ENCODE measurements at places on chromosomes 1 and 21.

DNA sequence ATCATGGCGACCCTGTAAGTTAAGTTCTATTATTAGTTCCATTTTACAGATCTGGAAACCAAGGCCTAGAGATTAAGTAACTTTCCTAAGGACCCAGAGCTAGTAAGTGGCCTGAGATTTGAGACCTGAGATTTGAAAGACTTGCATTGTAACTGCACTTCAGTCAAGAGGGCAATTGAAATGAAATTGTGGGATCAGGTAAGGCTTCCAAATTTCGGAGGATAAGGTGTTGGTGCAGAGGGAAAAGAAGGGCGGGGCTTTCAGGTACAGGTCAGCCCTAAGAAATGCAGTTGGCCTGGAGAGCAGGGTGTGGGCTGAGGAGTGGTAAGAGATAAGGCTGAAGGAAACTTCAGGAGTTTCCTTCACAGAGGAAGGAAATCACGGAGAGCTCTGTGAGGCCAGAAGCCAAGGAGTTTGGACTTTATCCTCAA lies 51.1 kb downstream of the SLC16A1 start:
- DNase-seq: no peak

DNA sequence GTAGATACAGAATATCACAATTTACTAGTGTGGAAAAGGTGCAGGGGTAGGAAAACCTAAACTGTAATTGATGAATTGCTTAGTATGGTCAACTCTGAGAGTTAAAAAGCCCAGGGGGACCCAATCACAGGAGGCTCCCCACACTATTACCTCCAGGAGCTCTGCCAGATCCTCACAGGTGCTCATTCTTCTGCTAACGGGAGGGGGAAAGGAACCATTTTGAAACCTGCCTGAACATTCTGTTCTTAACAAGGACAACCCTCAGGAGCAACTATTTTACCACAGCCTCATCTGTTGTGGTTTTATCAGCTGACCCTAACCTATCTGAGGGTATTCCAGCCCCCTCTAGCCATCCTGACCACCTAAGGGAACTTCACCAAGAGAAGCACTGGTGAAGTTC lies 19.1 kb downstream of the PDIK1L start:
- DNase-seq: no peak

DNA sequence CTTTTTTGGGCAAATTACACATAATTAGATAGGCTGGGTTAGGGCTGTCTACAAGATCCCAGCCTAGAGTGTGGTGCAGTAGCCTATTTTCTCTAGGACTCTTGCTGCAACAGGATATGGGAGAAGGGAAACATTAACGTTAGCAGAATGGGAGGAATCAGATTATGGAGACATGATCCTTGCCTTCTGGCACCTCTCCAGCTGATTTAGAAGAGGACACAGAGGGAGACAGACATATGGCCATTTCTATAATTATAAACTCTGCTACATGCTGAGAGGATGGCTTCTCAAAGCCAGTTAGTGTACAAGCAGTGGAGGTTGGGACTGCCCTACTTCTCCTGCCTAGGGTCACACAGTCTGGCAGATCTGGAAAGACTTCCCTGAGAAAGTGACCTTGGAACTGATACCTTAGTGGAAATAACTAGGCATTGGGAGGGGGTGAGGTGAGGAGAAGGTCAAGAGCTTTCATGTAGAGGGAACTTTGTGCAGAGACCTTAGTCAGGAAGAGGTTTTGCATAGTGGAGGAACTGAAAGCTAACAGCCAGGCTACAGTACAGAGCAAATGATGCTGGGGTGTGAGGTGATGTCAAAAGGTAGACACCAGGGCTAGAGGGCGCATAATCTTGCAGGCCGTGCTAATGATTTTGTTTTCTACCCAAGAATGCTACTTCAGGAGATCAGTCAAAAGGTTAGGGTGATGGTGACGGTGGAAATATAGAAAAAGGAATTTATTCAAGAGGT lies 1.2 kb upstream of the CD1D start:
- DNase-seq: no peak

DNA sequence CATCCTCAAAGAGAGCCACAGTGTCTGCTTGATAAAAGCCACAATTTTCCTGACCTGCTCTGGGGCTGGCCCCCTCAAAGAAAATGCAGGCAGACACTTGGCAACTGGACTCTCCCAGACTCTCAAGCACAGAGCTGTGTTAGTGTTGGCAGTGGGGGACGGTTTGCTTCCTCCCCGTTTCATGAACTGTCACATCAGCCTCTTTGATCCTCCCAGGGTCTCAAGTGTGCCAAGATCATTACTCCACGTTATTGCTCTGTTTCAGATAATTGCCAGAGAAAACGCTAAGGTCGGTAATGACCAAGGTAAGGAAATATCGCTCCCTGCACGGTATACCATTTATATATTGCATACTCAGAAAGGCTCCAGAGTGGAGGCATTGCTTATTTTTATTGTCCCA lies 138.8 kb downstream of the NTMT2 start:
- no peak for DNase-seq

DNA sequence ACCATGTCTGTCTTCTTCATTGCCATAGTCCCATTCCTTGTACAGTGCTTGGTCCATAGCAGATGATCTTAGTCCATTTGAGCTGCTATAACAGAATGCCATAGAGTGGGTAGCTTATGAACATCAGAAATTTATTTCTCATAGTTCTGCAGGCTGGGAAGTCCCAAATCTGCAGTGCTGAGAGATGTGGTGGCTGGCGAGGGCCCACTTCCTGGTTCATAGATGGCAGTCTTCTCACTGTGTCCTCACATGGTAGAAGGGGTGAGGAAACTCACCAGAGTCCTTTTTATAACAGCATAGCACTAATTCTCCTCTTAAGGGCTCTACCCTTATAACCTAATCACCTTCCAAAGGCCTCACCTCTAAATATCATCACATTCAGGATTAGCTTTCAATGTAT lies 23.1 kb upstream of the RAP1A start:
- DNase-seq: no peak

GRCh38 chr1:224404916-224405603 lies 29.5 kb downstream of the WDR26 start:
- no peak for DNase-seq

DNA sequence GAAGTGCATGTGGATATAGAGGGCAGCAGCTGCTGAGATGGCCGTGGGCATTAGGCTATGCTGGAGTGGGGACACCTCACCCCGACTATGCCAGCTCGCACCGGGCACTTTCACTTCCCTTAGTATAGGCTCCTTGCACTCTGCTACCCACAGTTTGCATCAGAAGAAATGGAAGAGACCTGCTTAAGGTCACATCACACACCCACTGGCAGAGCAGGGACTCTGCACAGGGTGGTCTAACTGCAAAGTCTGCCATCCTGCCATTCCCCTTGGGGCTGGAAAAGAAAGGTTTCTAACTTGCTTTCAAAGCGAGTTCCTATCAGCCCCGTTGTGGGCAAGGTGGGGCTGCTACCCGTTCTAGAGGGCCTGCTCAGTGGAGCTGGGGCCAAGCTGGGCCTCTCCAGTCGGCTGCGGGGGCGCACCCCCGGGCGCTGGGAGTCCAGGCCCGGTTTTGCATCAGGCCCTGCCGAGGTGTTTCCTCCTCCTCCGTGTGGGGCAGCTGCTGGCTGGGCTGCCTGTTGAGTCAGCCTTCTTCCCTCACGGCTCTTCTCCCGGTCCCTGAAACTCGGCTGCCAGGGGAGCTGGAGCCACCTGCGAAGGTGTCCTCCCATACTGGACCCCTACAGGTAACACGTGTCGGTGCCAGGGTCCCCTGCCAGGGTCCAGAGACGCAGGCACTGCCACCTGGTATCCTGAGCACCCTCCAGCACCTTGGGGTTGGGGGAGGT lies at the start of gene SYTL1:
Gene SYTL1 (plus strand): TSS at position 498 of the 728 bp plus-strand sequence. CDS start 3,313 bp downstream, outside the sequence.
- DNase-seq: no peak

GRCh38 chr21:16082038-16082816 lies 352.4 kb downstream of the USP25 start:
- peak; percentile 28 for DNase-seq

DNA sequence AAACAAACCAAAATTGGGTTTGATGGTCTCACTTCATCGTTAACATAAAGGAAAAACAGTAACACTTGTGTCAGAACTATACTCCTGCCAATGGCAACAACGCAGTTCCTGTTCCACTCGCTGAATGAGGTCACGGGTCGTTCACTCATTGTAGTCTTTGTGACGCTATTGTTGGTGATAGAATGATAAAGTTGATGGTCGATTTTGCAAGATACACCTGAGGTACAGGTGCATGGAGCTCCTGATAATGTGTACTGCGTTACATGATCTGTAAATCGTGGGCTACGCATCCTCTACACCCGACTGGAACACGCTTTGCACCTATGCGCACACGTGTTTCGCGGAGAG lies 391 bp upstream of the CENPS start:
- no peak for DNase-seq

DNA sequence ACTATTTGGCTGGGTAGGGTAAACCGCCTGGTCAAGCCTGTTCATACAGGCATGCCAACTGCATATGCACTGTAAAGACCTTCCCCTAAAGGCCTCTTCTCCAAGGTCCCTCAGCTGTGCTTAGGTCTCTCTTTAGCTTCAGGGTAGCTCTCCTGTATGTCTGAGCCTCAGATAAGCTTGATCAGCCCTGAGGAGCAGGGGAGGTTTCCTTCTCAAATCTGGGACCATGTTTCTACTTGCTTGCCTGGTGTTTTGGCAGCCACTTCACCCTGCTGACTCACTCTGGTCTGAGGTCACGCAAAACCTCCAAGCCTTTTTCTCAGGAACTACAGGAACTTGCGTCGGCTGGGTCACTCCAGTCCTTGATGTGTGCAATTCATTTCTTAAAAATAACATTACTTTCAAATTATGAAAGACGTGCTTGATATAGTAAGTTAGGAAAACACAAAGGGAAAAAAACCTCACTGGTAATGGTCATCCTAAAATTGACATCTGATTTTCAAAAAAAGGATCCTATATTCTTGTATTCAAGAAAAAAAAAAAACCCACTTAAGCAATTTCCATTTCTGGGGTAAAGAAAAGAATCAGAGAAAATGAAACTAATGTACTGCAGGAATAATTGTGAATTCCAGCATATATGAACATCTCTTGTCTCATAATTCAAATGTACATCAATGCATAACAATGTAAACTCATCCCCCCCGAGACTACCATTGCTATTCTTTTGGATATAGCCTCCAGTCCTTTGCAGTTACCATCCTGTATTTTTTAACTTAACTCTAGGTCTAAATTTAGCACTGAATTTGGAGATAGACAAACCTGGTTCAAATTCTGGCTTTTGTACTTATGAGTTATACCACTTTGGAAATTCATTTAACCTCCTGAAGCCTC lies 24.8 kb upstream of the RNF19B start:
- peak; percentile 74 for DNase-seq

DNA sequence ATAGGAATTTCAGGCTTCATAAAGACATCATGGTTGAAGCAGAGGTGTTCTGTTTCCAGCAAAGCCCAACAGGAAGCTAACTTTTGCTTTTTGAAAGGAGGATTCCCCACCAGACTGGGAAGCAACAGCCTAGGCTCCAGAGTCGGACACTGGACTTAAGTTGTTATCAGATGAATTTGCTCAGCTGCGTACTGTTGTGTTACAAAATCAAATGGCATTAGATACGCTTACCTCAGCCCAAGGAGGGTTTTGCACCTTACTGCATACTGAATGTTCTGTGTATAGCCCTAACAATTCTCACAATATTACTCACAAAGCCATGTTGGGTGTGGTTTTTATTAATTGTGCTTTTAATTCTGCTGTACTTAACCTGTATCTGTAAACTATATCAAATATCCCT lies 547 bp upstream of the CHIA start:
- no peak for DNase-seq

- DNase-seq: no peak
These were observed 74.0 kb upstream of the RALGPS2 start for GRCh38 chr1:178650934-178651511.

GRCh38 chr1:25018110-25018735 lies 88.1 kb upstream of the RUNX3 start:
- no peak for DNase-seq

GRCh38 chr1:182569939-182570610 lies 19.0 kb downstream of the RNASEL start:
- no peak for DNase-seq

DNA sequence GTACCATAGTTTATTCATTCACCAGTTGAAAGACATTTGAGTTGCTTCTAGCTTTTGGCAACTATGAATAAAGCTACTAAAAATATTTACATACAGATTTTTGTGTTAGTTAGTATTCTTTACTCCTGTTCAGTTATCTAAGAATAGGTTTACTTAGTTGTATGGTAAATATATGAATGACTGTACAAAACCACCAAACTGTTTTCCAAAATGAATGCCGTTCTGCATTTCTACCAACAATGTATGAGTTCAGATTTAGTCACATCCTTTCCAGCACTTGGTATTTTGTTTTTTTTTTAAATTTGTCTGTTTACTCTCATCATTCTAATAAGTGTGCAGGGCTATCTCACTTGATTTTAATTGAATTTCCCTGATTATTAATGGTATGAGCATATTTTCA lies 3.4 kb upstream of the KIFAP3 start:
- no peak for DNase-seq

DNA sequence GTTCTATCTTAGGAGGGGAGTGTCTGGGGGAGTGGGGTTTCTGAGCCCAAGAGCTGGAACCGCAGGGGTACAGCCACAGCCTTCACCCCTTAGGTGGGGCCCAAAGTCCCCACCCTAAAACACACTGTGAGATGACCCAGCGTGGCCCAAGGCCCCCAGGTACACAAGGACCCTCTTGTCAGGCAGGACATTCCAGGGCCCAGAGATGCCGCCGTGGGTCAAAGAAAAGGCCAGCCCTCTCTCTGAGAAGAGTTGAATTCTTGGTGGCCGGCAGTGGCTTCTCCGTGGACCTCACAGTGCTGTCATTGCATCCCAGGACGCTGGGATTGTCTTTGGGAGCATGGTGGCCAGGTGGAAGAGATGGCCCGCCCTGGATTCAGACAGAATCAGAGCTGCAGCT lies 176.3 kb upstream of the C1orf174 start:
- no peak for DNase-seq

- no peak for DNase-seq
These were observed 107.9 kb downstream of the S1PR1 start for GRCh38 chr1:101344745-101345144.

GRCh38 chr1:58908561-58909560 lies 125.0 kb upstream of the JUN start:
- no peak for DNase-seq

GRCh38 chr1:185853739-185854138 lies 119.5 kb downstream of the HMCN1 start:
- DNase-seq: no peak

GRCh38 chr21:35952651-35953340 lies 107.5 kb downstream of the SETD4 start:
- DNase-seq: no peak

GRCh38 chr1:84861988-84862644 lies 30.9 kb downstream of the LPAR3 start:
- DNase-seq: no peak

GRCh38 chr1:158329733-158330132 lies 1.6 kb downstream of the CD1B start:
- peak; percentile 2 for DNase-seq

- DNase-seq: no peak
These were observed 2.4 kb downstream of the S100A5 start for GRCh38 chr1:153538315-153538821.

- DNase-seq: no peak
These were observed 14.8 kb downstream of the FAM163A start for GRCh38 chr1:179757933-179758332.

DNA sequence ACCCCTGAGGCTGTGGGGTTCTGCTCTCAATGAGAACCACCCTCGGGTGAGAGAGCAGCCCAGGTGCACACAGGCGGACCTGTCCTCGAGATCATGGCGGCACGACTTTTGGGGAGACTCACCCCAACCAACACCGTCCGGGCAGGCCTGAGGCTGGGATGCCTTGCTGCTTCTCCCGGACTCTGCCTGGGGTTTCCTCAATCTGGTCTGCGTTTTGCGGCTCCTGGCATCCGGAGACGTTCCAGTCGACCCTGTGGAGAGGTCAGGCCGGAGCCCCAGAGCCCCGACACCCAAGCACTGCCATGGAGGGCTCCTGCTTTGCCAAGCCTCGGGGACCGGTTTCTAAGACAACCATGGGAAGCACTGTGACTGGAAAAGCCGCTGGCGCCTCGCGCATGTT lies 3879.7 kb downstream of the SRGAP2C start:
- DNase-seq: no peak
